ENCODE measurements at places on chromosomes 1 and 21.

DNA sequence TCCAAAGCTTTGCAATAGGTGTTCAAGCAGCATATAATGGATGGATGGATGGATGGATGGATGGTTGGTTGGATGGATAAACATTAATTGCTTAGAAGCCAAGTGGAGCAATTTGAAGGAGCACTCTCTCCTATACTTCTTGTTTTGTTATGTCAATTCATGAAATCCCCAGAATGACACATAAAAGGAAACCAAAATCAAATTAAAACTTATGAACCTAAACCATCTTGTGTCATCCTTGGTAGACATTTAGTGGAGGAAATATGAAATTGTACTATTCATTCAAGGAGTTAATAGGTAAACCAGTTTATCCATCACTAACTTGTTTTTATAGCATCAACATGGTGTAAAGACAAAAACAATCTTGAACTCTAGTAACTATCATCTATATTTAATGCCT lies 122.5 kb downstream of the NR5A2 start:
- DNase-seq: no peak

DNA sequence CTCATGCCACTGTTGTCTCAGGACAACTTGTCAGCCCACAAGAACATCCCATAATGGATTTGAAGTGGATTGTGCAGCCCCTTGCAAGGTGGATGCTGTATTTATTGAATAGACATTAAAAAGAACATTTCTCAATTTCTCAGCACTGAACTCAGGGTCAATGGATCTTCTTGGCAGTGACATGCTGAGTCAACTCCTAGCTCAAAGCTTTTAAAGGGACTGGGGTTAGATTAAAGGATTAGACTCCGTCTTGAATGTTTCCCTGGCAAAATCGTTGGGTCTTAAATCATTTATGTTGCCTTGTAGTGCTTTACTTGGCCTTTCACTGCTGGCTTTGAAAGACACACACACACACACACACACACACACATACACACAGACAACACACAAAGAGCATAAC lies 221.6 kb upstream of the PBX1 start:
- no peak for DNase-seq

GRCh38 chr1:43705334-43705733 lies 2.0 kb upstream of the ST3GAL3 start:
- DNase-seq: no peak

GRCh38 chr1:183281039-183281438 lies 95.0 kb downstream of the LAMC2 start:
- DNase-seq: no peak

DNA sequence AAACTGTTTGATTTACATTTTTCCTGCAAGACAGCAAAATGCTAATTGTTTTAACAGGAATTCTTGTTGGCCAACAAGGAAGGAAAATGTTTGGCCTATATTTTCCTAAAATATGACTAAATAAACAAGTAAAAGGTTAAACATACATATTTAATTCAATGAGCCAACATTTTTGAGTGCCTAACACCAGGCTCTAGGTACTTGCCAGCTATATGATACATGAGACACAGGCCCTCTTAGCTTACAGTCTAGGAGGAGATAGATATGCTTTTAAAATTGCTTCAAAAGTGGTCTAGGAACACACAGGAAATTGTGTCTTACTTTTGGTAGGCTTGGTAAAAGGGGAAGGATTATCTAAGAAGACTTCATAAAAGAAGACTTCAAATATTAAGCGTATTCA lies 50.9 kb downstream of the PIGK start:
- no peak for DNase-seq

GRCh38 chr1:160761046-160761445 lies 22.0 kb downstream of the SLAMF7 start:
- no peak for DNase-seq

GRCh38 chr1:101905283-101905835 lies 91.4 kb downstream of the OLFM3 start:
- DNase-seq: no peak

GRCh38 chr1:231408528-231409094 lies 13.5 kb downstream of the EGLN1 start:
- DNase-seq: no peak

GRCh38 chr1:62784509-62785365 lies 805 bp downstream of the ATG4C start:
- DNase-seq: no peak

DNA sequence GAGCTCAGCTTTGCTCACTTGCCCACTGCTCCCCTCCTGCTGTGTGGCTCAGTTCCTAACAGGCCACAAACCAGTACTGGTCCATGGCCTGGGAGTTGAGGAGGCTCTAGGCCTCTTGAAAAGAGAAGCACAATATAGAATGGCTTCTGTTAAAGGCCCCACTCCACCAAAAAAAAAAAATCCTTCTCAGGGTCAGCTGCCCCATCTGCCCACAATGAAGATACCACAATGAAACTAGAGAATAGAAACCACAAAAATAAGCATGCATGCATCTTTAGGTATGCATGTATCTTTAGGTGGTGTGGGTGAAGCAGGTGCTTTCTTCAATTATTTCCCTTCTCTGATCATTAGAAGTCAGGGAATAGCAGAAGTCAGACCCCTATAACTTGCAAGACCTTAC lies 620.4 kb upstream of the BEND5 start:
- no peak for DNase-seq

GRCh38 chr1:38781872-38782617 lies 77.5 kb downstream of the RRAGC start:
- no peak for DNase-seq

DNA sequence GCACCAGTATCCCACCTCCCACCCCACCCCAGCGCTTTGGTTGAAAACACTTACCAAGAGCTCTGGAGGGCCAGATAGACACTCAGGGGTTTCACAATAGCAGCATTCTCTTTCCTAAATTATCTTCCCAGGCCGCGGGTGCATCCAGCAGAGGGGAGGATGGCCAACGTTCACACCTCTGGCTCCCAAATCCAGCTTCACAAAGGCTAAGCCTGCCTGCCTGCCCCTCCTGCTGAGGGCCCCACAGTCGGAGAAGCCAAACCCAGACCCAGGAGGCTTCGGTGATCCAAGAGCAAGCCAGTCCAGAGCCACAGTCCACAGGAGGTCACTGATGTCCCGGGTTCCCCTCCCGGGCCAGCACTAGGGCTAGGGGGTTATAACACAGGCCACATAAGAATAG lies 231.9 kb downstream of the TRABD2B start:
- no peak for DNase-seq

DNA sequence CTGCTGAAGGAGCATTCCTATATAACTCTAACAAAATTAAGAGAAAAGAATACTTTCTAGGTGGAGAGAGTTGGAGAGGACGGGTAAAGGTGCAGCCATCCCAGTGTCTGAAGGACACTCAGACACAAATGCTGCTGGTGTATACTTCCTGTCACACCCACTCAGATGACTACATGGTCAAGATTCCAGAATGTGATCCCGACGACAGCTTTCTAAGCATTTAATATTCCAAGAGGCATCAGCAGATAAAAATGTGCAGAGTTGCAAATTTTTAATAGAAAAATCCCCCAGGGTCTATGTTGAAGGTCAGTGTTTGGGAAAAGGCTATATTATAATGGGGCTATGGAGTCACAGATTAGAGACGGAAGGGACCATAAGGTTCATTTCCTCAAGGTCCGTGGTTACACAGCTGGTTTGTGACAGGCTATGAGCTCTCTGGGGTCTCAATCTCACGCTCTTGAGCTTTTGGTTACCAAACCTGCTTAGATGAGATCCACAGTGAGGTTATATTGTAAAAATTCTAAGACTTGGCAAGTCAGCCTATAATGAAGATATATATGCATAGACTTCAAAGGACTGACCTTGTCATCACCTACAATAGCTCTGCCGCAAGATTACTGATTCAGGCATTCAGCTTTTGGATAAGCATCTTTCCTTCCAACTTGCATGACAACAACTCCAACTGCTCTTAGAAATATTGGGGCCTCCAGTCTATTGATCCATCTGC lies 35.1 kb downstream of the ZNF281 start:
- DNase-seq: no peak

GRCh38 chr1:207240325-207241101 lies 81.0 kb upstream of the CD55 start:
- DNase-seq: no peak

DNA sequence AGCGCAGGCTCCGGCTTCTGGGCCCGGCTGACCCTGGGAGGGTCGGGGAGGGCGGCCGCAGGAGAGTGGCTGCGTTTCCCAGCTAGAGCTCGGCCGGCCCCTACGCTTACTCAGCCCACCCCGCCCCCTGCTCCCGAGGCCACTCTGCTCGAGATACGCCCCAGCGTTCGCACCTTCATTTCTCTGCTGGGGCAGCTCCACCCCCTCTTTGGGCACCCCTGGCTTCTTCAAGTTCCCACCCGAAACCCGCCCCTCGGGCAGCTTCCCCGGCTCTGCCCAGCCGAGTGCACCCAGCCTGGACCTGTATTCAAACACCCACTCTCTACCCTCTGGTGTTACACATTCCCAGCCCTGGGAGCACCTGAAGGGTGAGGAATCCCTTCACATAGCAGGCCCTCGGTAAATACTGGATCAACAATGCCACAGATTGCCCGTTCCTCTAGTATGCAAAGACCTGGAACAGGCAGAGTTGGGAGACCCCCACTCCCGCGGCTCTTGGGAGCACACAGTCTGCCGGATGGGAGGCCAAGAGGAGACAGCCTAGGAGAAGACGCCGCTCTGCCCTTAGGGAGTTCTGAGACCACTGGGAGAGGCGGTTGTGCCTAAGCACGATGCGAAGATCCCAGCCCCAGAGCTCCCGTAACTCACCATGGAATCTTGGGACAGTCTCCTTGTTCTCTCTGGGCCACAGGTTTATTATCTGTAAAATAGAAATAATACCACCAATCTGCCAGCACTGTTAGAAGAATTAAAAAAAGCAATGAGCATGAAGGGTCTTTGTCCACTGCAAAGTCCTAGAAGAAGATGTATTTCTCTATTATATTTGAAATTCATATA lies 566 bp upstream of the PAQR7 start:
- no peak for DNase-seq

DNA sequence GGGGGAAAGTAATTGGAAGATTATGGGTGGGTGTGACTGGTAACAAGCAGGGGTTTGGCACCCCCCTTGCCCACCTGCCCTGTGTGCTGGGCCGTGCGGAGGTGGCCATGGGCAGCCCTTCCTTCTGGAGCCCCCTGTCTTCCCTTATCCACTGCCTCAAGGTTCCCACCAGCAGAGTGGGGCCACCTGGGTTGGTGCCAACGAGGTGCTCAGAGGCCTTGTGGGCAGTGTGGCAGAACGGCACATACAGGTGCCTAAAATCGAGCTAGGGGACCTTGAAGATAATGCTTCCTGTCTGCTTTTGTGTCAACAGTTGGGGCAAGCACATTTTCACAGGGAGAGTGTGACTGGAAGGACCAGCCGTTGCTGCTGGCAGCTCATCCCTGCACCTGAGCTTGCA lies 161.8 kb downstream of the PCBP3 start:
- DNase-seq: no peak

GRCh38 chr1:247054992-247055415 lies 23.6 kb downstream of the ZNF670 start:
- DNase-seq: no peak

- no peak for DNase-seq
These were observed 46.1 kb downstream of the RNF2 start for GRCh38 chr1:185091480-185091879.

GRCh38 chr1:85321237-85321964 lies 45.0 kb upstream of the BCL10 start:
- no peak for DNase-seq

- DNase-seq: no peak
These were observed 82.4 kb downstream of the FAF1 start for GRCh38 chr1:50877641-50878040.

DNA sequence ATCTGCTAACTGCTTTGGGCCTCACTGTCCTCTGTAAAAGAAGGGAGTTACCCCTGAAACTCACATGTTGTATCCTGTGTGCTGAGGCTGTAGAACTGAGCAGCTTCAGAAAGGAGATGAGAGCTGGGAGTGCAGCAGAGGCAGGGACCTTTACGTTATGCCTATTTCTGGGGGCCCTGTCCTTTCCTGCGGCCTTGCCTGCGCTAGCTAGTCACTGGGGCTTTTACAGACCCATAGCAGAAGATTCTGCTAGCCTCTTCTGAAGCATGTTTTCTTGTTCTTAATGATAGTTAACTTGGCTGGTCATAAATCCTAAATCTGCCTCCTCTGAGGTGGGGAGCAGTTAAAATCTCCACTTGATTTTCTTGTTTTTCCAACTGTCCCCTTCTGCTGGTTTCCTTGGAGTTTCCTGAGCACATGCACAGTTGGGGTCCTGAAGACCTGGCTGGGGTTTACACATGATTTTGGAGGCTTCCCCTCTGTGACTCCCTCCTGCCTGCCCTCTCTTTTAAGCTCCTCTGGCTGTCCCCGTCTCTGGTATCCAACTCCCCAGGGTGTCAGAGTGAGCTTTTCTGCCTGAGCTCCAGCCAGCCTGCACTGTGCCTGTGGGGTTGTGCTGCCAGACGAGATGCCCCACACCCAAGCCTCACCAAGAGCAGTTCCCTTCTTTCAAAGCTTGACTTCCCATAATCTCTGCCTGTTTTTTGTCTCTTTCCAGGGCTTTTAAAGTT lies 76.6 kb downstream of the NOS1AP start:
- DNase-seq: no peak

GRCh38 chr1:235429143-235429542 lies 61.9 kb downstream of the TBCE start:
- no peak for DNase-seq

DNA sequence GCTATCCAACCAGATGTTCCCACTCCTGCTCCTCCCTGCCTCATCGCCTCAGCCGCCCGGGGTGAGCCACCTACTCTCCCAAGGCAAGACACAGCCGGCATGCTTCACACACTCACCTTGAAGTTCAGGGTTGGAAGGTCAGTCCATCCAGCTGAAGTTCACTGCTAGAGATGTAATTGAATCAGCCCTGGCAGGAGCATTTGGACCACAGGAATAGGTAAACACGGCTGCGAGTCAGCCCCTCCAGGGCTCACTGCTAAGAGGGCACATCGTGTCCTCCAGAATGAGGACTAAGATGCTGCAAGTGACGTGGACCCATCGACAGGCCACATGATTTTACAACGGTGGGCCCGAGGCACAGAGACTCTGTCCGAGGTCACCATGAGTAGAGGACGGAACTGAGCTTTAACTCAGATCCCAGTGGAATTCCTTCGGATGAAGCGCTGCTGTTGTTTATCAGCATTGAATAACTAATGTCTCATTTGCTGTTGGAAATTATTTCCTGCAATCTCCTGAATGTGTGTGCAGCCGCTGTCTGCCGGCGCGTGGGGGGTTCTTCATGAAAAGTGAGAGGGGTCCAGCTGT lies 41.9 kb downstream of the RSPH1 start:
- no peak for DNase-seq

GRCh38 chr1:88648706-88649105 lies 35.4 kb upstream of the PKN2 start:
- no peak for DNase-seq

GRCh38 chr1:245401881-245402587 lies 247.2 kb downstream of the KIF26B start:
- DNase-seq: no peak
